ENCODE measurements at places on chromosomes 13 and 19.

DNA sequence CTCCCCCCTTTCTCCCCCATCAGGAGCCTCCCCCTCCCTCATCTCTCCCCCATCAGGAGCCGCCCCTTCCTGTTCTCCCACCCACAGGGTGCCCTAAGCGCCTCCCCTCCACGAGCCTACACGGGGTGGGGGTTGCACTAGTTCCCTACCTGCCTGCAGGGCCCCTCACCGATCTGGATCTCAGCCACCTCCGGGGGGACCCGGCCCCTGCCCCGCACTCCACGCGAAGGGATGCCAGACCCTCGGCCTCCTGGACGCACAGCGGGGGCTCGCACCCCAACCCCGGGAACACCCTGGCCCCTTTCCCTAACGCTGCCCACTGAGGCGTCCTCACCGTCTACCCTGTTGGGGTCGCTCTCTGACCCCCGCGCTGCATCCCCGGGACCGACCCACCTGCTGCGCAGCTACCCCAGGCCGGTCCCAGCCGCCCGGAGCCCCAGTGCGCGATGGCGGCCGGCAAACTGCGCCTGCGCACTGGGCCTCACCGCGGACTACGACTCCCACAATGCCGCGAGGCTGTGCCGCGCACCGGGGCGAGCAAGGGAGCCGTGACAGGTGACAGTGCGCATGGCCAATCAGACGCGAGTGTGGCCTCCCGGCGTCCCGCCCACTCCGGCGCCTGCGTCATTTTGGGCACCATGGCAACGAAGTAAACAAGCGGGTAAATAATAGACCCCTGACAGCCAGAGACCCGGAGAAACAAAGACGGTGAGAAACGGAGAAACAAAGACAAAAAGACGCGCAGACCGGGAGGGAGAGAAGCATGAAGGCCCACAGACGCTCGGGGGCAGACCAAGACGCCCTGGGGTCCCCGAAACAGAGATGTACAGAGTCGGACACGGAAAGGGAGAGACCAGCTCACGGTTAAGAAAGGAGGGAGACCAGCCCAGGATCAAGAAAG lies at the start of gene ZSCAN18:
TSS of gene ZSCAN18 (minus strand) at position 451 of the 901 bp plus-strand sequence. CDS start 7,964 bp downstream, outside the sequence.
- peak; percentile 95 for DNase-seq

- DNase-seq, result no peak
Observed at GRCh38 chr13:106649495-106649894, 81.6 kb upstream of the ARGLU1 start.

DNA sequence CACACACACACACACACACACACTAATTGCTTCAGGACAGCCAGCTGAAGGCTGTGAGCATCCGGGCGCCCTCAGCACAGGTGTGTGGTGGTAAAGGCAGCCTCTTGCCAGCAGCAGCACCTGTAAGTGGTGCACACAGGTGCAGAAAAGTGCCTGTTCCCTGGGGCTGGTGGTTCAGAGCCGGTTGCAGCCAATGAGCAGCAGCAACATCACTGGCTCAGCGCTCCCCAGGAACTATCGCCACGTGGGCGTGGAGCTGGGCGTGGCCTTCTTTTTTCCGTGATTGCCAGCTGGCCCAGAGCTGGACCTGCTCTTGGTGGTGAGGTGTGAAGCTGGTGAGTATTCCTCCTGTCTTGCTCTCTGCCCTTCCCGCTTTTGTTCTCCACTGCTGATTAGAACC lies at the start of gene NLRP5:
TSS of gene NLRP5 (plus strand) at position 289 of the 400 bp plus-strand sequence.
- no peak for DNase-seq

- no peak for DNase-seq
Observed at GRCh38 chr13:39688278-39688677, 32.8 kb downstream of the COG6 start.

DNA sequence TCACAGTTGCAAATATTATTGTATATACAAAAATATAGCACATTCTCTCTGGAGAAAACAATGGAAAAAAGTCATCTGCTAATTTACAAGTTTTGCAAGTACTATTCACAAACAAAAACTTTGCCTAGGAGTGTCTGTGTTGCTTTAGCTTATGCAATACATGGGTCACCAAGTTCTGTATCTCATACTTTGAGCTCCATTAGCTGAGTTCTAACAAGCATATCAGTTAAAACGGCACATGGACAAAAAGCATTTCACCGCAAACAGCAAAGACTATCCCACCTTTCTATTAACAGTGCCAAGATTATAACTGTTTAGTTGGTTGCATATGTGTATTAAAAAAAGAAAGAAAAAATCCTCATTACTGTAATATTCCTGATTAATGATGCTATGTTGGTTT lies 4.6 kb downstream of the SPRY2 start:
- DNase-seq, result no peak

DNA sequence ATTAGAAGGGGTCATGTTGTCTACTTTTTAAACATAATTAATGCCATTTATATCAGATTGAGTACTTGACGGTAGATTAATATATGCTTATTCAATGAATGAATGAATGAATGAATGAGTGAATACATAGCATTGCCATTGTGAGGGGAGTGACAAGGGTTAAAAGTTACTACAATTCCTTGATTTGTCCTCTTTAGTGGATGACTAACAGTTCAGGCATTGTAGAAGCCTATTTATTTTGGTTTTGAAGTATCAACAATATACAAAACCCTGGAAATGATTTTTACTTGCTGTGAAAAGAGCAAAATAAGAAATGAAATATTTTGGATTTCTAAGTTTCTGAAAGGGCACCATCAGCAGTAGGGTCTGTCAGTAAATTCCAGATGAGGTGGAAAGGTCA lies 122.7 kb downstream of the CYSLTR2 start:
- DNase-seq, result no peak

DNA sequence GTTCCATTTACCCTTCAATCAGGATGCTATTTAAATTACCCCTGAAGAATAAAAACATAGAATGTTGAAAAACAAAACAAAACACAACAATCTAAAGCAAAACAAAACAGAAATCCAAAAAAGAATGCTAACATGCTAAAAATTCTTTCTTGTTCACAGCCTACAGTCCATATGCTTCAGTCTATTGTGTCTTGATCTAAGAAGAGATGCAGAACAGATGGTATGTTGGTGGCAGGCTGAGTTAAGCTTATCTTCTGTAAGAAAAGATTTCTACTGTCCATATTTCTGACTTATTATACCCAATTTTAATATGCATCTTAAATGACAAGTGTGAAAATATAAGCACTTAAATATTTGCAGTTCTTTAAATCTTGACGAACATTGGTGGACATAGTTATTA lies 356.1 kb upstream of the SLITRK1 start:
- DNase-seq, result no peak

DNA sequence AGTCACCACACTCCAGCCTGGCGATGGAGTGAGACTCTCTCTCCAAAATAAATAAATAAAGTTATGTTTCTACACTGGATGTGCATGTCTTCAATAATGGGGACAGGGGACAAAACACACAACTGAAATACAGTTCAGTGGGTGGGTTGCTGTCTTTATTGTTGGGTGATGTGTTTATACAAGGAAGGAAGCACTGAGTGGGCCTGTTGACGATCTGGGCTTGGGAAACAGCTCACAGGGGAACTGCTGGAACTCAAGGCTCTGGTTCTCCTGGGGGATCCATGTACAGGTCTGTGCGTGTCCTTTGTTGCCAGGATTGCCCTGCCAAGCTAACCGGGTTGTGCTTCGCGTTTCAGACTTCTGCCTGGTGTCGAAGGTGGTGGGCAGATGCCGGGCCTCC lies 18.9 kb downstream of the SPINT2 start:
- no peak for DNase-seq

DNA sequence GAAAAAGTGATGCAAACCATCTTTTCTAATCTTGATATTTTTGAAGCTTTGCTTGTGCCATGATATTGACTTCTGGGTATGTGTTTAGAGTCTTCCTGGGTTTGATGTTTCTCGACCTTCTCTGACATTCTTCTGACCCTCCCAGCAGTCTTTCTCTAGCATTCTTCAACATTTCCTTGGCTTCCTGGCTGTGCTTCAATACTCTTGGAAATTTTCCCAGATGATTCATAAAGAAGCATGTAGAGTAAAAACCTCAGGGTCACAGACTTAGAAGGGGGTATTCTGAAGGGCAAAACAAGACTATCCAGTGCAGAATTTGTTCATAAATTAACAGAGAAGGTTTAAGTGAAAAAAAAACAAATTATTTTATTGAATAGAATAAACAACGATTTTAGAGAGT lies 946.3 kb upstream of the PCDH9 start:
- DNase-seq, result no peak

DNA sequence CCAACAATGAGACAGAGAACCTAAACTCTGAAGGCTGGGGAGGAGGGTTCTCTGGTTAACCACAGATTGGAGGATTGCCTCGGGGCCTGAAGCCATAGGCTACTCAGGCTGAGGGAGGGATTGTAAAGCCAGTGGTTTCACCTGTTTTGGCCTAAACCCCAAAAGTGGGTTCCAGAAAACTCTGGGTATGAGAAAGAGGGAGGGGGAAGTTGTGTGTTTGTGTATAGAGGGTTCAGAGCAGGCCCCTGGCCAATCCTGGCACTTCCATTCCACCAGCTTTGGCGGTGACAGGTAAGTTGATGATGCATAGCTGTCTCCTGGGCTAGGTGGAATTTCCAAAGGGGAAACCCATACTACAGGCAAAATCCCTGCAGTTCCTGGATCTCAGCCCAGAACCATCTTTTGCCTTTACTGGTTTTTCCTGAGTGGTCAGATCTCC lies 13.5 kb upstream of the CCDC97 start:
- DNase-seq, result no peak

DNA sequence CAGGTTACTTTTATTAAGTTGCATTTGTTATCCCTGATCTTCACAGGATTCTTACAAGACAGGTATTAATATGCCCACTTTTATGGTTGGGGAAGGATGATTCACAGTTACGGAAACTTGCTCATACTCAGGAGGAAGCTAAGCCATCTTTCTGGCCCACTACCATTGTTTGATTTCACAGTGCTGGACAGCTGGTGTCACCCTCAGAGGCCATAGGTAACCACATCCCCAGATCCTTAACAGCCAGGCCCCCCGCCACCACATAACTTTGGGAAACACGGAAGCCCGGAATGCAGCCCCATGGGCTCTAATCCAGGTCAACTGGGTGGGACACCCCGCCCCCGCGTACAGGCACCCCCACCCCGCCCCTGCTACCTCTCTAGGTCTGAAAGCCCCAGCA lies 119.7 kb downstream of the IRS2 start:
- DNase-seq, result no peak

- DNase-seq, result peak; percentile 74
Observed at GRCh38 chr19:6737873-6738786, 750 bp upstream of the GPR108 start.

GRCh38 chr13:78317030-78317429 lies 286.3 kb downstream of the POU4F1 start:
- DNase-seq, result no peak

DNA sequence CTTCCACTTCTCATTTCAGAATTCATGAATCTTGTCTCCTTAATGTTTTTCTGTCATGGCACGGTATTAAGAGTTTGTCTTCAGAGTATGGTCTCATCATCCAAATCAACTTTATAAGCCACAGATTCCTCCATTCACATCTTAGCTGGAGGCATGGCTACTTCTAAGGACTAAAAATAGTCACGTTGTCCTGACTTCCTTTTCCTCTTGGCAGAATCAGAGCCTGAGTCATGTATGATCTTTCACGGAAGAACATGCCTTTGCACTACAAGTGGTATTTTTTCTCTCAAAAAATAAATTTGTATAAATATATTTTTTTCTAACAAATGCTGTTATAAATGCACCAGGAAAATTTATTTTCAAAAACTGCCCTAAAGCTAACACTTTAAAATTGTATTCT lies 71.4 kb downstream of the ALOX5AP start:
- DNase-seq, result no peak

DNA sequence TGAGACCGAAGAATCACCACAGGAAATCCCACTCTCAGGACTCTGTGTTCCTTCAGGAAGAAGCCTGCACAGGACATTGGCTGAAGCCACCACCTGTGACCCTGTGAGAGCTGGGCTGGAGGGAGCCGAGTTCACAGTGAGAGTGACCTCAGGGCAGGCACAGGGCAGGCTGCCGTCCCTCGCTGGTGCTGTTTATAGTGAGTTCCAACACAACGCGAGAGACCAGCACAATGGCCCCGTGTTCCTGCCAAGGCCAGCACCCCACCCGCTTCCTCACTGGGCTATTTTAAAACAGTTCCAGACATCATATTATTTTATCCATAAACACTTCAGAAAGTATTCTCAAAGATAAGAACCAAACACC lies 18.4 kb upstream of the GAS6 start:
- no peak for DNase-seq

DNA sequence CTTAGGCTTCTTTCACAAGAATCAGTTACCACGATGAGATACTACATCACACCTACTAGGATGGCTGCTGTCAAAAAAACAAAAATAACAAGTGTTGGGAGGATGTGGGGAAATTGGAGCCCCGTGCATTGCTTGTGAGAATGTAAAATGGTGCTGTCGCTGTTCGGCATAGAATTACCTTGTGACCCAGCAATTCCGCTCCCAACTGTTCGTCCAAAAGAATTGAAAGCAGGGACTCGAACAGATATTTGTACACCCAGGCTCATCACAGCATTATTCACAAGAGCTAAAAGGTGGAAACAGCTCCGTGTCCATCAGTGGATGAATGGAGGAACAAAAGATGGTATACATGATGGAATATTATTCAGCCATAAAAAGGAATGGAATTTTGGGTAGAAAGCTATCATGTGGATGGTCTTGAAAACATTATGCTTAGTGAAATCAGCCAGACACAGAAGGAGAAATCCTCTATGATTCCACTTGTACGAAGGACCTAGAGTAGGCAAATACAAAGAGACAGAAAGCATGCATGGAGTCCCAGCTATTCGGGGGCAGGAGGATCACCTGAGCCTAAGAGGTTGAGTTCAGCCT lies 23.4 kb downstream of the PAK4 start:
- DNase-seq, result no peak

- DNase-seq, result no peak
Observed at GRCh38 chr13:95533545-95534160, 18.9 kb upstream of the CLDN10 start.

- no peak for DNase-seq
Observed at GRCh38 chr13:108455320-108455719, 174.1 kb upstream of the MYO16 start.

GRCh38 chr13:41554626-41555386 lies 97.5 kb downstream of the RGCC start:
- DNase-seq, result no peak

DNA sequence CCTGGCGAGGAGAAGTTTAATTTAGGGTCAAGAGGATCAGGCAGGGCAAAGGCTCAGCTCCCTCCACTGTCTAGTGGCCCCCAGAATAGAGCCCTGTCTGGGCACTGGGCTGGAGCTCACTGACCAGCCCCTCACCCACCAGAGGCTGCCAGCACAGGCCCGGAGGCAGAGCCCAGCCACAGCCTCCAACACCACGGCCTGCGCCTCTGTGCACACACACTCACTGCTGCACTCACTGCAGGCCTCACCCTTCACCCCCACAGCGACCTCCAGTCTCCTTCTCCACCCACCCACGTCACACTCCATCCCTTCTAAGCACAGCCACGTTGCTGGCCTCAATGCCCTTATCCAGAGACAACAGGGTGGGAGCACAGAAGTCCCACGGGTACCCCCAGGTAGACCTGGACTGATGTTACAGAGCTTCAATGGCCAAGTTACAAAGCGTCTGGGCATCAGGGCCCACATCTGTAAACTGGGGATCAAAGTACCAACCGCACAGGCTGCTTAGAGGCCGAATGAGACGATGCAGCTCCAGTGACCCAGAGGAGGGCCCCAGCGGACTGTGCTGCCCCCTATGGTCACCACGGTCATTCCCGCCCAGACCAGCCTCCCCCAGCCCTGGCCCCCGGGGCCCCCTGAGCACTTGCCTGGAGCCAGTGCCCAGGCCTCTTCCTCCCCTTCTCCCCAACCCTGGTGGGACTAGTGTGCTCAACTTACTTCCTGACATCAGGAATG lies 4.5 kb upstream of the PRKD2 start:
- DNase-seq, result no peak

- no peak for DNase-seq
Observed at GRCh38 chr19:246551-246950, 44.7 kb downstream of the PLPP2 start.

GRCh38 chr13:106151056-106151699 lies 384.3 kb downstream of the EFNB2 start:
- DNase-seq, result no peak
